Activated CD8-positive, alpha-beta memory T cell treated with anti-CD3 and anti-CD28 coated beads, Interleukin-2, amount 50 U/mL, for 4 hours (primary cell): ENCODE measurements at places on chromosomes 12 and 14.

- no peak for DNase-seq
Measured at GRCh38 chr14:24857277-24857676, 192.7 kb downstream of the STXBP6 start.

GRCh38 chr12:80053051-80053790, 46.1 kb upstream of the OTOGL start:
- DNase-seq: no peak

- no peak for DNase-seq
Measured at GRCh38 chr12:101759396-101760047, 20.3 kb upstream of the SYCP3 start.

- no peak for DNase-seq
Measured at GRCh38 chr12:88922816-88923215, 342.5 kb upstream of the KITLG start.

- DNase-seq: no peak
Measured at GRCh38 chr14:82009993-82010392, 476.3 kb upstream of the SEL1L start.

DNA sequence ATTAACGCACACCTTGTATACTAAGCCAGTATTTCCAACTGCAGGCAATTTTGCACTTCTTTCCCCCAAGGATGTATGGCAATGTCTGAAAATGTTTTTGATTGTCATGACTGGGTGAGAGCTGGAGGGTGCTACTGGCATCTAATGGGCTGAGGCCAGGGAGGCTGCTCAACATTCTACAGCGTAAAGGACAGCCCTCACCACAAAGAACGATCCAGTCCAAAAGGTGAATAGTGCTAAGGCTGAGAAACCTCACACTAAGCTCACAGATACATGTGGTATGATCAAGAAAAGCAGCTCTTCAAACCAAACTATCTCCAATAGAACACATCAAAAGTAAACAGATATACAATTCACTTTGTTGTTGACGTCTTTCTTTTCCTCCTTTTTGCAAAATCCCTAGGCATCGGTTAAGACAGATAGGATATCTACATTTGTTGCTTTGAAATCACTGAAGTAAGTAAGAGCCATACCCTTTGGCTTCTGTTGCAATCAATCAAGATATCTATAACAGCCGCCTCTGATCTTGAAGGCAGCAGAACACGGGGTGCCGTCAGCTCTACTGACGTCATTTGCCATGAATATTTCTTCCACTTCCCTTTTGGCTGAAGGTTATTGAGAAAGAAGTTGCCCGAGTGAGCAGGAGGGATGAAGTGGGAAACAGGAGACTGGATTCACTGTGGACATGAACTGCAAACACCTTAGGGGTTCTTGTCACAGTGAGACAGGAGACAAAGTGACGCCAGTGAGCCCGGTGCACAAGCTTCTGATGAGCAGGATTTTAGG, 218.3 kb downstream of the FOXN3 start:
- no peak for DNase-seq

GRCh38 chr14:60648249-60648933, 886 bp downstream of the SIX1 start:
- DNase-seq: no peak

- peak; percentile 28 for DNase-seq
Measured at GRCh38 chr12:28191051-28192048, 1.1 kb downstream of the CCDC91 start.

DNA sequence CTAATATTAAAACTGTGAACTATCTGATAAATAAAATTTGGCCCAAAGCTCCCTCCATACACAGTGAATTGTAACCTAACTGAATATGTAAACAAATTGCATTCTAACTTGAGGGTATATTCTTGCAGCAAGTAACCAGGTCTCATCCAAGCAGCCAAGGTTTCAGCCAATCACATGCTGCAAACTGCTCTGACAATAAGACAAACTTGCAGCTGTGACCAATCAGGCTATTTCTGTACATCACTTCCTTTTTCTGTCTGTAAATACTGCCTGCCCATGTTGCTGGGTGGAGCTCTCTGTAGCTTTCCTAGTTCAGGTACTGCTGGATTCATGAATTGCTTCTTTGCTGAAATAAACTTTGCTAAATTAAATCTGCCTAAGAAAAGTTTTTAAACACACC, 499.0 kb downstream of the GALC start:
- DNase-seq: no peak

DNA sequence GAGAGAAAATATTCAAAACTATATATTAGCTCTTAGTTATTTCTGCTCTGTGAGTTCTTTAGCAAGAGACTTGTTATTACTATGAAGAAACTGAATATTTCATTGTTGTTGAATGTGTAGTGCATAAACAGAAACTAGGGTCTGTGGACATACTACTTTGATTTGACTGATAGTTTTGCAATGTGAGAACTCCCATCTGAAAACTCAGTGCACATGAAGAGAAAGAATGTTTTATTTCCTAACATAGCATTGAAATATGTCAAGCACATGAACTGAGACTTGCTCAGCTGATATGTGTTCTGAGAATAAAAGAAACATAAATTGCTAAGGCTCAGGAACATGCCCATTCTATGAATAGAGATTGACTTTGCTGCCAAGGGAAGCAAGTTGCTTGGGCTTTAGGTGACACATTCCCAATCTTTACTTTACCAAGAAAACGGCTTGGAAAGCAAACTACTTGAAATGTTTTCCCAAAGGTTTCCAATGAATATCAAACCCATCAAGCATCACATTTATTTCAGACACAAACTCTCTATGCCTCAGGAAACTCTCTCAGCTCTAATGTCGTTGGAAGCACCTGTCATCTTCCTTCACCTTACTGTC, 290.4 kb downstream of the SLC16A7 start:
- no peak for DNase-seq

- no peak for DNase-seq
Measured at GRCh38 chr14:31682768-31683167, 121.6 kb downstream of the NUBPL start.

DNA sequence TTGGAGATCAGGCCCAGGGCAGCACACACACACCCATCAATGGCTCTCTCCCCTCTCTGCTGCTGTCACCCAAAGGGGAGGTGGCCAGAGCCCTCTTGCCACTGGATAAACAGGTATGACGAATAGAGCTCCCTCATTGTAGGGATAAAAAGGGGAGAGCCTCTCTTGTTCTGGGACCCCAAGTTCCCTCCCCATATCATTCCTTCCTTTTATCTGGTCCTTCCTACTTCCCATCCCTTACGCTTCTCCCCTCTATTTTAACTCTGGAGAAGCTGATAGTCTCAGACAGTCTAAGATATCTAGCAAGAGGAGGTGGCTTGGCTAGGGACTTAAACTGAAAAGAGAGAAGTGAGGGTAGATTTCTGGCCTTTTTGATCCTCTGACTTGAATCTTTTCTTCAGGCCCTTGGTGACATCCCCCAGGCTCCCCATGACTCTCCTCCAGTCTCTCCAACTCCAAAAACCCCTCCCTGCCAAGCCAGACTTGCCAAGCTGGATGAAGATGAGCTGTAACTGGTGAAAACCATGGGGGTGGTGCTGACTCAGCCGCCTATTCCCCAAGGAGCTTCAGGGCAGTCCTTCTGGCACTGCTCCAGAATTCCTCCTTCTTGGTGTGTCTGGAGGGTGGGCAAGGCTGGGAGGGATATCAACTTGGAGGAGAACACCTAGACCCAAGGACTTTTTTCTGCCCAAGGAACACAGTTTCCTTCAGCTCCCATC, 5.3 kb downstream of the ARHGEF25 start:
- no peak for DNase-seq

DNA sequence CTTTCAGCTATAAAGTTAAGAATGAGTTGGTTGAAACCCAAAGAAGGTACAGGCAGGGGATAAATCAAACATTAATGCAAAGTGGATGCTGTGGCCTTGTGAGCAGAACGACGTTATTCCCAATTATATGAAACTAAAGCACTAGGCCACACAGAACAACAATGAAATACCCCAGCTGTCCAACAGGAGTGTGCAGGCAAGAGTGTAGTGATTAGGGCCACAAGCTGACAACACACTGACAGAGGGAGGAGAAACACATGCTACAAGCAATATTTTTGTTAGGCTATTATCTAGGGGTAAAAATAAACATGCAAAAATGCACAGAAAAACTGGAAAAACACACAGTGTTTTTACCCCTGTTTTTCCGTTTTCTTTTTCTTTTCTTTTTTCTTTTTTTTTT, 15.0 kb downstream of the MAP3K9 start:
- no peak for DNase-seq

DNA sequence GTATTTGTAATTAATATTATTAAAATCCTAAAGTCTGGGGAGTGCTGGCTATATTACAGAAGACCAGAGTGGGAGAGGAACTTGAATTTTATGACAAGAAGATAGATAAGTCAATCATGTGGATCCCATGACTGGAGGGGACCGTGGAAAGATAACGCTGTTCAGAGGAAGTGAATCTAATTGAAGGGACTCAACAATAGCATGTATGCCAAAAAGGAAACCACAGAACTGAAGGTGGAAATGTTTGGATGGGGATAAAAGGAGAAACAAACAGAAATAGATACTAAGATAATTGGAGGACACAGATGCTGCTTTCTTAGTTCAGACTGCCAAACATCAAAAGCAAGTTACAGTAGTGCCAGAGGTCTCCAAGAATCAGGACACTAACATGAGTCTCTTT, 21.1 kb downstream of the OR6J1 start:
- DNase-seq: no peak

DNA sequence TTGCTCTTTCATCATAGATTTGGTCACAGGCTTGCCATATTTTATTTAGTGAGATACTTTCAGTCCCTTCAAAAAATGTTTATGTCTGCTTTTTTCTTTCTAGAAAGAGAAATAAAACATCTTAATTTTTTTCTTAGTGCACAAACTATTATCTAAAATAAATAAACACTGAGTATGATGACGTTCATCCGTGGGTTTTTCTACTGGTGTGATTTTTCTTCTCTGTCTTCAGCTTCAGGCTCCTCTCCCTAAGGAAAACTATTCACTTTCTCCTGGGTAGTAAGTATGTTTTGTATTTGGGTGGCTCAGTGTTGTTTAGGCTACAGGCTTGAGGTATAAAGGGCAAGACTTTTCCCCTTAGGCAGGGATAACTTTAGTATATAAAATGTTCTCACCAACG, 154.7 kb downstream of the DACT1 start:
- DNase-seq: no peak

GRCh38 chr12:117903110-117903840, 65.5 kb downstream of the KSR2 start:
- no peak for DNase-seq

- no peak for DNase-seq
Measured at GRCh38 chr14:70934502-70935134, 27.4 kb downstream of the PCNX1 start.

GRCh38 chr12:96810477-96810876, 96.6 kb upstream of the NEDD1 start:
- DNase-seq: no peak
